ENCODE measurements at places on chromosomes 2 and 18. TPM values are rescaled to one million over a fixed set of nuclear protein-coding genes. Genes with fewer than 3 reads are reported as not detected.

LHCGR gene
- 0.23 TPM for polyA plus RNA-seq

DNA sequence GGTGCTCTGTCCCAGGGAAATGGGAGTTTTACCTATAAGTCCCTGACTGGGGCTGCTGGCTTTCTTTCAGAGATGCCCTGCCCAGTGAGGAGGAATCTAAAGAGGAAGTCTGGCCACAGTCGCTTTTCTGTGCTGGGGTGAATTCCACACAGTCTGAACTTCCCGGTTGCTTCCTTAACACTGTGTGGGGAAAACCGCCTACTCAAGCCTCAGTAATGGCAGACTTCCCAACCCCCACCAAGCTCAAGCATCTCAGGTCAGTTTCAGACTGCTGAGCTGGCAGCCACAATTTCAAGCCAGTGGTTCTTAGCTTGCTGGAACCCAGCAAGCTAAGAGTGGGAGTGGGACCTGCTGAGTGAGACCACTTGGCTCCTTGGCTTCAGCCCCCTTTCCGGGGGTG is 54.9 kb downstream of the NUP35 start:
- no peak for DNase-seq

GRCh38 chr18:32934201-32934600 is 161.4 kb upstream of the KLHL14 start:
- no peak for DNase-seq

STPG4 gene
- polyA plus RNA-seq: not detected

DNA sequence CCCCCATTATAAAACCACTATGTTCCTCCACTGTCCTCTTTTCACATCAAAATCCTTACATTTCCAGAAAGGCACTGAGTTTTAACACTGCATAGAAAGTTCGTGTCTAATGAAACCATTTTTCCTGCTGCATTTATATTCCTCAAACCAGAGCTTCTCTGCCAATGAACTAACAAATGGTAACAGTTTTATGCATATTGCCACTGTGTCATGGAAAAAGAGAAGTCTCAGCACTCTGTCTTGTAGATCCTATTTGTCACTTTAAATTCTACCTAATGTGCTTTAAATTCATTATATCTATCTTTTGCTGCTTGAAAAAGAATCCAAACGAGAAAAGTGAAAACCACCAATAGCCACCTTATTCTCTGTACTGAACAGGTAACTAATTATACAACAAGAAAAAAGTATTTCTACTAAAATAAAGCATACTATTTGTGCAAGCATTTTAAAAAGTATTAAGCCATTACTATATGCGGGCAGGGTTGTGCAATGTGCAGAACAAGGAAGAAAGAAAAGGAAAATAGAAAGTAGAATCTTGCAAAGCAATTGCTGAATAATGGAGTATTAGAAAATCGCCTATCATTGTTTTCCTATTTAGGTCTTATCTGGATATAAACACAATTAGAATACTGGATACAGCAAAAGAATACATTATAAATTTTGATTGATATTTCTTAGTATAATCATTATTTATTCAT is 328.9 kb downstream of the ZEB2 start:
- DNase-seq: no peak

VWC2L gene
- not detected for polyA plus RNA-seq

DNA sequence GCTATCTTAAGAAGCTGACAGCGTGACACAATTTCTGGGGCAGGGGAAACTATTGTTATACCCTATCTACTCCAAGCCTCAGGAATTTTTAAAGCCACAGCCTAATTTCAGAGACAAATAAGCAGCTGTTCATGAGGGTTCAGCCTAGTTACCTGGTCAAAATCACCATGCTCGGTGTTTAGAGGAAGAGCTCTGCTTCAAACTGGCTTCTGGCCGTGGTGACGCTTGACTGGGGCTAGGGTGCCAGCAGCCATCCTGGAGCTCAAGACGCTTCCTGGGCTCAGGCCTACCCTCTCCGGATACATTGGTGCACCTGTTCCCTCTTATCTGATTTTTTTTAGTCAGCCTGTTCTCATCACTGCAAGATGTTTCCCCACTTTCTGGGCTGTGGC is 41.7 kb downstream of the FRZB start:
- DNase-seq: no peak

- no peak for DNase-seq
These were observed 36.4 kb upstream of the TBR1 start for GRCh38 chr2:161379740-161380139.

DNA sequence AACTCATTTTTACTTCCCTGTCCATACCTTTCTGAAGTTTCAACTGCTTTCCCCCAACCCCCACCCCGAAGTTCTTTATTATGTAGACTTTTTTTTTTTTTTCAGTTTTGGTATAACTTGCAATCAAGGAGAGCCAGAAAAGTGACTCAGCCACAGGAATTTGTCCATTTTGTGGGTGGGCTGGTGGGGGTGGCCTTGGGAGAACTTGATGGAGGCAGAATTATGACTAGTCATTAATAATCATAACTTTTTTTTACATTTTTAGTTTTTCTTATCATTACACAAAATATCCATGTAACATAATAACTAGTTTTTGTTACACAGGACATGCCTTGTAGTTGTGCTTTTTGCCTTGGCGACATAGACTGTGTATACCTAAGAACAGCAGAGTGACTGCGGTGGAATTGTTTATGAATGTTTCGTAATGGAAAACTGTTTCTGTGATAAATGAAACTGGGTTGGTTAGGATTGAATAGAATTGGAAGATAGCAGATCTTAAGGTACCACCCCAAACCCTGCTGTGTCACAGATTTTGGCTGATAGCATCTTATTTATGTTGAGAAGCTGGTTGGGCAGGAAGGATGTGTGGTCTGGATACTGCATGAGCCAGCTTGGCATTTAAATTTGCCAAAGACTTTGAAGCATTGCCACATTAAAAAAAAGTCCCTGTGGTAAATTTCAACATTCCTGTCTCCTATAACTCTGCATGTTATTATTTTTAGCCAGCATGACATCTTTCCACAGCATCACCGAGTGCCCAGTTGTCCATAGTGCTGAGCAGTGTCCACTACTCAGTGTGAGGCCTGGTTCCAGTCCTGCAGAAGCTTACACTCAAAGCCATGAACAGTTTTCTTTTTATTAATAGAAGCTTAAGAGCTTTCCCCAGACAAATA is 30.7 kb downstream of the LYPD6B start:
- no peak for DNase-seq

MTA3 gene
- polyA plus RNA-seq: 37.1 TPM

C2orf81 gene
- polyA plus RNA-seq: 2.1 TPM

GRCh38 chr2:42900289-42900891 is 108.0 kb upstream of the HAAO start:
- DNase-seq: no peak

GRCh38 chr2:51003345-51004192 is 28.4 kb downstream of the NRXN1 start:
- DNase-seq: no peak

DNA sequence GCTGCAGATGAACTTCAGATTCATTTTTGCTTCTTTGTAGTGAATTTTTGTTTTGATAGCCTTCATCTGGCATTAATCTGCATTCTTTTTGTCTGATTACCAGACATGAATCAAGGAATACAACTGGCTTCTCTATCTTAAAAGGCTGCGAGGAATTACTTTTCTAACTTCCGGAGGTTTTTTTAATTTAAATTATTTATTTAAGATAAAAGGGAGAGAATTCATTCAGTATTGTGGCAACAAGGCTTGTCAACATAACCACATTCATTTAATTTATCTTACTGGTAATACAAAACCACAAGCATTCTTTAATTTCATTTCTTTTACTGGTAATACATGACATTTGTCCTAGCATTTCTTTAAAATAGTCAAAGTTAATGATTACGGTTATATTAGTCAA is 36.0 kb downstream of the CSRNP3 start:
- DNase-seq: no peak

DNA sequence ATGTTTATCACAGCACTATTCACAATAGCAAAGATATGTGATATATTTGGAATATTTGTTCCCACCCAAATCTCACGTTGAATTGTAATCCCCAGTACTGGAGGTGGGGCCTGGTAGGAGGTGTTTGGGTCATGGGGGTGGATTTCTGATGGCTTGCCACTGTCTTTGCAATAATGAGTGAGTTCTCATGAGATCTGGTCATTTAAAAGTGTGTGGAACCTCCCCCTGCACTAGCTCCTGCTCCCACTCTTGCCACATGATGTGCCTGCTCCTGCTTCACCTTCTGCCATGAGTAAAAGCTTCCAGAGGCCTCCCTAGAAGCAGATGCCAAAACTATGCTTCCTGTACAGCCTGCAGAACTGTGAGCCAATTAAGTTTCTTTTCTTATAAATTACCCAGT is 72.2 kb upstream of the DYNC1I2 start:
- no peak for DNase-seq
